ENCODE measurements at places on chromosomes 2 and 18.

DNA sequence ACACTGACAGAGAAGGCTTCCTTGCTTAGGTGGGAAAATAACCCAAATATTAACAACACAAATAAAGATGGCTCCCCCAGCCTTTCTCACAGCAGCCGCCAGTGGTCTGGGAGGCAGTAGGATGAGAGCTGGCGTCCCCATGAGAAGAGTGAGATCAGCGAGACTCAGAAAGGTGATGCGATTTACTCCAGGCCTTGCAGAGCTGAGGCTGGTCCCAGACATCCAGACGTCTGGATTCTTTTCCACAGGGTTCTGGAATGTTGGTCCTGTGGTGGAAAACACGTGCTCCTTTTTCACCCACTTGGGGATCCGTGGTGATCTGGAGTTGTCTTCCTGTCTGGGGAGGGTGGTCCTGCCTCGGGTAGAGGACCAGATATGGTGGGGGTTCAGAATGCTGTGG lies 190.6 kb downstream of the CTIF start:
- no peak for DNase-seq

DNA sequence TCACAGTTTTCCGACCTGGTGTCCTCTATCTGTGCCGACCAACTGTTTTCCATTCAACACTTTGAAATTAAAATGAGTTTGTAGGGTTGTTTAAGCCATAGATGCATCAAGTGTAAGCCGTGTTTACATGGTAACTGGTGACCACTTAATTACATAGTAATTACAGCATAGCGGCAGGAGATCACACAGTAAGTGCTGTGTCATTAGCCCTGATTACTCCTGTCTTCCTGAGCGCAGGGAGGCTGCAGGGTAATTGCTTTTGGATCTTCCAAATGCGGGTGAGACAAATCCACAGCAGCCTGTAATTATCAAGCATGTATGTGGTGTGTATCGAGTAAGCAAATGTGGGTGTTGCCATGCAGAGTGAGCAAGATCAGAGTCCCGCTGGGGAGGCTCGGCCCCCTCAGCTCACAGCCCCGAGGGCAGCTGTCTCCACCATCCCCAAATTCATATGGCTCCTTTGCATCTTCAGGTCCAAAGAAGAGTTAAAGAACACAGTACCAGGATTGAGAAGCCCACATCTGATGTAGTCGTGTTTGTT lies 71.5 kb upstream of the HDAC4 start:
- DNase-seq, result no peak

GRCh38 chr18:62999921-63000320 lies 284.6 kb downstream of the PHLPP1 start:
- no peak for DNase-seq

- DNase-seq, result no peak
These were observed 552.0 kb upstream of the NRP2 start for GRCh38 chr2:205130111-205130829.

DNA sequence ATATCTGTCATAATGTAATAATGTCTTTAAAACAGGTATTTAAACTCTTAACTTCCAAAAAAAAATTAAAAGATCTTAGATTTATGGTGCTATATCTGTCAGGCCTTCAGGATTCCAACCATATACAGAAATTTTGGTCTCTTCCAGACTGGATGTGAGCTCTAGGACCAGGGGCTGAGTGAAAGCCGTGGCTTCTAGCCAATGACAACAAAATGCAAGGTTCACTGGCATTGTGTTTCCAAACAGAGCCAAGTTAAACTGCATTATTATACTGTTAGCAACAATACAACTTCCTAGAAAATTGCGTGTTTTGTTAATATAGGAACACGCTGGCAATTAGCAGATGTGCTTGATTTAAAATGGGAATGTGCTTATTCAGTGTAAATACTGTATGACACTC lies 809.8 kb upstream of the SOX11 start:
- no peak for DNase-seq

GRCh38 chr2:223513771-223514455 lies 88.2 kb downstream of the SCG2 start:
- DNase-seq, result no peak

DNA sequence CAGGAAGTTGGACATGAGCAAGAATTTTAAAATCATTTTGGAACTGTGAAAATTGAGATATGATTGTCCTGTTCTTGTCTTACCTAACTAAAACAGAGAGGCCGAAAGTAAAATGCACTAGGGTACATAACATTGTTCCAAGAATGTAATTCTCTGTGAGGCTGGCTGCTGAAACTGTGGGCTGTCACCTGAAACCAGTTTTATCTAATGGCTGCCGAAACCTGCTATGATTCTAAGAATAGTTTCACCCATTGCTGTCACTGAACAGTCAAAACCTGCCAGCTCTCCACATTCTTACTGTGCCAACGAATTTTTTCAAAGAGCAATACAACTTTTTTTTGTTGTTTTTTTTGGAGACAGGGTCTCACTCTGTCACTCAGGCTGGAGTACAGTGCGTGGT lies 119.3 kb upstream of the ZSWIM2 start:
- no peak for DNase-seq

DNA sequence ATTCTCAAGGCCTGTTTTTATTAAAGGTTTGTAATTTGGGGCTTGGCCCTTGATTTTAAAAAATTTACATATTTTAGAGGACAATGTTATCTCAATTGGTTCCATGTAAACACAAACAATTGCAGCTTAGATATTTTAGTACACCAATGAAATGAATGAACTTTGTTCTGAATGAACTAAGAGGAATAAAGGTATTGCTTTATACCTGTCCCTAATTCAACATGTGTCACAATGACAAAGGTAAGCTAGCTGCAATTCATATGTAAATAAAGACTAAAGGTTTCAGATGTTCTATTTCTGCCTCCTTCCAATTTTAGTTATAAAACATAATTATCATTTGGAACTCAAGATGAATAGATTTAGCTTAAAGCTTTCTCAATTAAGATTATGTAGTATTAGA lies 11.4 kb downstream of the HOXD1 start:
- no peak for DNase-seq

DNA sequence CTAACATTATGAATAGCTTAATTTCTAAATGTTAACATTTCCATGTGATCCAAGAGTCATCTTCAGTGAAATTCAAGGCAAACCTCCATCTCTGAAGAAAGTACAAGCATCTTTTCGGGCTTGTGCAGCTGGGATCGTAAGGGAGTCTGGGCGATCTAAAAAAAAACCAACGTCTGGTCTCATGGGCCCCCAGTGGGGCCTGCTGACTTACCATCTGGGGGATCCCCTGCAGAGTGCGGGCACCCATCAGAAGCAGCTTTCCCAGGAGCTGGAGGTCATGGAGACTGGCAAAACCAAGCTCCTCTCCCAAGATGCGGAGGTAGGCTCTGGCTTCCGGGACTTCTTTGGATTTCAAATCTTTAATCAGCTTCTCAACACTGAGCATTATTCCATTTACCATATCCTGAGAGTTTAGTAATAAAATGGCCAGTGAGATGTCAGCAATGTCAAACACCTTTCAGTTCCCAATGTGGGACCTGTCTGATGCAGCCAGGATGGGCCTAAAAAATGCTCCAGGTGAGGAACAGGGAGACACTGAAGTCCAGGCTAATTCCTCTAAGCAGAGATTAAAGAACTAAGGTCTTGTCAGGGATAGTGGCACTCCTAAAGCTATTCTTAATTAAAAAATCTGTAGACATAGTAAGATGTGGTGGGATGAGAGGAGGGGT lies 19.0 kb downstream of the APOB start:
- DNase-seq, result no peak

DNA sequence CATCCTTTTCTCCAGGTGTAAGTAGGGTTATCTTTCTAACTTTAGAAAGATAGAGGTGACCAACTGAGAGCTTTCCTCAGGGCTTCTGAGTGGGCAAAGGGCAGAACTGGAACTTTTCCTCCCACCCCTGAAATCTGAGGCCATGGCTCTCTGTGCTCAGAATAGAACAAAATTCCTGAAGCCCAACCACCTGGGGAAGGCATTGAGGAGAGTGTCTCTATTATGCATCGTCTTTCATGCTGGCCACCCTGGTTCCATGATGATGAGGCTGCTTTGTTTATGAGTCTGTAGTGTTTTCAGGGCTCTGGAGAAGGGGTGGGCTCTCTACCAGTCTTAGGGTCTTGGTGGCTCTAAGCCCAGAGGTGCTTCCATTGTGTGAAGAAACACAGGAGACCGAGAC lies 30.7 kb upstream of the IL1R1 start:
- no peak for DNase-seq

GRCh38 chr2:99261242-99261641 lies 5.8 kb upstream of the LYG2 start:
- no peak for DNase-seq

- DNase-seq, result no peak
These were observed 207.0 kb upstream of the AGAP1 start for GRCh38 chr2:235286622-235287374.

DNA sequence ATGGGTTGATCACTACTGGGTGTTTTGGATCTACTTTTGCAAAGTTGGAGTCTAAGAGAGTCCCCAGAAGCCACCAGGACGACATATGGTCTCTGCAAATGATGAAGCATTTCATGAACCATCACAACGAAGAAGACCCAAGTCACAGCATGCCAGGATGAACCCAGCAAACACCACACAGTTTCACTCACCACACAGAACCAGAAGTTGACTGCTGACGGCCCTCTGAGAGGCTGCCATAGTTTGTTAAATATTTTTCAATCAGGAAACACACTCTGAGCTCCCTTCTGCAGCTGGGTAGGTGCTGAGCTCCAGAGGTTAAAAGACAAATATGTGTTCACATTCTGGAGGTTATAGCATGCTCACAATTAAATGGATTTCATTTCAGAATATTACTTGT lies 271.4 kb downstream of the DCDC2C start:
- no peak for DNase-seq

GRCh38 chr2:192500550-192501200 lies 305.9 kb upstream of the TMEFF2 start:
- DNase-seq, result no peak

- DNase-seq, result no peak
These were observed 56.7 kb upstream of the EML6 start for GRCh38 chr2:54666634-54667265.

GRCh38 chr2:8116661-8117060 lies 565.2 kb upstream of the ID2 start:
- DNase-seq, result no peak

DNA sequence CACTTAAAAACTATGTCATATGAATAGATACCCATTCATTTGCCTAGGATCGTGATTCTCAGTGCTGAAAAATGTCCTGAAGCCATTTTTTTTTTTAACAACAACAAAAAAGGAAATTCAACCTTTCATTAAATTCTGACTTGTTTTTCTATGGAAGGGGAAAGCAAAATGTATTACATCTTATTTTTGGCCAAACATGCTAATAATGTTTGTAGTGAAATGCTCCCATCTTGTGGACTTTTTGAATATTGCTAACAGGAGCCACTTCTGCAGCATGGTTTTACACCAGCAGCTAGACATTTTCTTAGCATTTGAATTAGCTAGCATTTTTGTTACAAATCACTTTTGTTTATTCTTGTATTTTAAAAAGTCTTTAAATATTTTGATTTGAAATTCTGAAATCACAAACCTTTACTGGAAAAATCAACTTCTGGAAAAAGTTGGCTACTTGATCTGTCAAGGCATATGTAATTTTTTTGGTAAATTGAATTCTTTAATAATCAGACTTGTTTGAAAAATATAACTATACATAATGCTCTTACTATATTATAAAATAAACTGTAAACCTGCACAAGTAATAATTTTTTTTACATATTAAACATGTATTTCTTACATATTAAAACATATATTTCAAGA lies 75.8 kb downstream of the KIDINS220 start:
- DNase-seq, result no peak

- no peak for DNase-seq
These were observed 70.4 kb upstream of the ARHGAP15 start for GRCh38 chr2:143058851-143059250.

DNA sequence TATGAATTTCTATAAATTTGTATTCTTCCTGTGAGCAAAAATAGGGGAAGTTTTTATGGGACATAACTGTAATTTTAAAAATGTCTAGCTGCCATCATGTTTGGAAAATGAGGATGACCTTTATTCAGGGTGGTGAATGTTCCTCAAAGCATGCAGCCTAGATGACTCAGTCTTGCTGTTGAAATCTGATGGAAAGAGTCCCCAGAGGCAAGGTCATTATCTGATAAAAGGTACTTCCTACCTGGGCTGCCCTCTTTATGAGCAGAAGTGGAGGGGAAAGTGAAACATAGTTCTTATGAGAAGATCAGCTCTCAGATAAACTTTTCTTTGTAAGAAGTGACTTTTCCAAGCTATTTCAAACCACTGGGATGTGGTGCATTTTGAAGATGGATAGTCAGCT lies 1144.7 kb upstream of the PIK3C3 start:
- no peak for DNase-seq

GRCh38 chr2:119301413-119301812 lies 65.2 kb downstream of the C2orf76 start:
- no peak for DNase-seq

GRCh38 chr2:149470046-149470445 lies 117.5 kb downstream of the MMADHC start:
- DNase-seq, result no peak

DNA sequence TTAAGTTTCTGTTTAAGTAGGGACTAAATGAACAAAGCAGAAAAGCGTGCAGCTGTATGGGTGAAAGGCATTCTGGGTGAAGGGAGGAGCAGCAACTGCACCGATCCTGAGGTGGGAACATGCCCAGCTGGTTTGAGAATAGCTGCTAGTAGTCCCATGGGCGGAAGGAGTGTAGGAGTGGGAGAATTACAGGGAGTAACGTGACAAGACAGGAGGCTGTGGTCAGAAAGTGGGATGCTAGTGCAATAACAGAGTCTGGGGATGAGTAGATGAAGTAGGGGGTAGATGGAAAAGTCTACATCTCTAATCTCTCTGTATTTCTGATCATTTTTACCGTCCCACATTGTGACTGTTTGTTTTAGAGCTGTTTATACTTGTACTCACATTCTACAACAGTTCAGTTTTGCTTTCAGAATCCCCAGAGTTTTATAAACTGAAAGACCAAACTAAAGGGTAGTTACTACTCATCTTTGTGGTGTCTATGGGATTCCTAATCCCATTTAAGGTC lies 118.9 kb downstream of the LCLAT1 start:
- DNase-seq, result no peak

GRCh38 chr18:56982766-56983165 lies 164.1 kb upstream of the BOD1L2 start:
- DNase-seq, result no peak

- no peak for DNase-seq
These were observed 166.2 kb downstream of the PHLPP1 start for GRCh38 chr18:62881509-62882016.

DNA sequence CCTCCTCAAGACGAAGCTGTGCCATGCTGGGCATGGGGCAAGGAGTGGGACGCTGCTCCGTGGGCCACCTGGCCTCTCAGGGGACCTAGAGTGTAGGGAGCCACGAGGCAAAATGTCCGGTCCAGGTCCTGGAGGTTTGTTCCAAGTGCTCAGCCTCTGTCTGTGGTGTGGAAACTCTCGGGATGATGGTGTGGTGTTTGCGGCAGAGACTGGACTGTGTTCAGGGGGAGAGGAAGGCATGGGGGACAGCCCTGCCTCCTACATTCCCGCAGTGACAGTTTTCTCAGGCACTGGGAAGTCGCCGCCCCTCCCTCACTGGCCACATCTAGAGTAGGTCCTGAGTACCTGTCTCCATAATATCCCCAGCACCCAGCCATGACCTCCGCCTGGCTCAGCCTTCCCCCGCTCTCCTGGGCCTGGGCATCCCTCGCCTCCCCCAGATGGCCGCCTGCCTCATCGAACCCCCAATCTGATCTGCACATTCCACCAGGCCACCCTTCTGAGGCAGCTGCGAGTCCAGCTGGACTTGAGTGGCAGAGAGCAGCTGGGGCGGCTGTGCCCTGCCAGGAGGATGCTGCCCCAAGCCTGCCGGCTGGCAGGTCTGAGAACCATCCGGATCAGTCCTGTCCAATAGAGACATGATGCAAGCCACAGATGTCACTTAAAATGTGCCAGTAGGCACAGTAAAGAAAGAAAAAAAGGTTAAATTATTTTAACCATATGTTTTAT lies 6.2 kb downstream of the KCNIP3 start:
- peak; percentile 70 for DNase-seq

Measured in NCI-H524 treated with DMSO at 0.1 percent for 48 hours (cell line).